Ovary (tissue), 10 donors: ENCODE measurements at places on chromosomes 5 and 9. TPM values are rescaled to one million over a fixed set of nuclear protein-coding genes. Genes with fewer than 3 reads are reported as not detected.

GRCh38 chr9:77647267-77648233 is 572 bp downstream of the GNA14 start:
- peak; percentile 43 for DNase-seq

- DNase-seq: no peak
Measured at GRCh38 chr9:104960662-104961061, 32.7 kb upstream of the ABCA1 start.

DNA sequence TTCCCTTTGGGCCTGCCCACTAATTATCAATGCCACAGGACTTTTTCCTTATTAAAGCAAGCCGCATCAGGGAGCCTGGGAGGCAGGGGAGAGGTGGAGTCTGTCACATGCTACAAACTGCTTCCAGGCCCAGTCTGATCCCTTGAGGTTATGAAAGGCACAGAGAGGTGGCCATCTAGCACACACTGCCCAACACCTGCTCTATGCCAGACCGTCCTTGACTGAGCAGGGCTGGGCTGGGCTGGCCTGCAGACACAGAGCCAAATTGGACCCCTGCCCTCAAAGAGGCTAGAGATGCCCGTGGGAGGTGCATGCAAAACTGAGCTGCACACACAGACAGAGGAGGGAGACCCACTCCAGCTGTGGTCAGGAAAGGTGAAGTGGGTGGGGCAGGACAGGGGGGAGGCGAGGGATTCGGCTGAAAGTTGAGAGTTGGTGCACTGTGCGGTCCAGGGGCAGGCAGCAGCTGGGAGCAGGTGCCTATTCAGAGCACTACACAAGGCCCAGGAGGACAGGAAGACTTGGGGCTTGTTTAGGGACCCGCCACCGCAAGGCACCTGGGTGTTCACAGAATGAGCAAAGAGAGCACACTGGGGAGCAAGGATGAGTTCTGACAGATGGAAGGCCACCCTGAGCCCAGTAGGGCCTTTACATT is 36.4 kb upstream of the TCF7 start:
- DNase-seq: no peak

The CD74 gene
- total RNA-seq: 397 TPM

The MCC gene
- total RNA-seq: 262 TPM

GRCh38 chr5:145983446-145983845 is 47.1 kb downstream of the SH3RF2 start:
- DNase-seq: no peak

DNA sequence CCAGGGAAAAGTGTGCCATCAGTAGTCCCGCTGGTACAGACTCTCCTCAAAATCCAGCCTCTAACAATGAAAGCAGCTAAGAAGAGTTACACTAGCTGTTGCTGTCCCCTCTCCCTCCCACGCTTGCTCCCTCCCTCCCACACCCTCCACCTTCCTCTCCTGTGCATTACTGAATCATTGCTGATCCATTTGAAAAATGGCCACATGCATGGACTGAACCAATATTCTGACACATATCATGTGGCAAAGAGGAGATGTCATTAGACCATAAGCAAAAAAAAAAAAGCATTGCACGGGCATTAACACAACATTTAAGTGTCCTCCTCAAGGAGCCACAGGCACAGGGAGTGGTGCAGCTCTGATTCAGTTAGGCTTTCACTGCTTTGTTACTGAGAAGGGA is 37.9 kb downstream of the LHFPL2 start:
- no peak for DNase-seq
